ENCODE measurements at places on chromosomes 12 and 14.

DNA sequence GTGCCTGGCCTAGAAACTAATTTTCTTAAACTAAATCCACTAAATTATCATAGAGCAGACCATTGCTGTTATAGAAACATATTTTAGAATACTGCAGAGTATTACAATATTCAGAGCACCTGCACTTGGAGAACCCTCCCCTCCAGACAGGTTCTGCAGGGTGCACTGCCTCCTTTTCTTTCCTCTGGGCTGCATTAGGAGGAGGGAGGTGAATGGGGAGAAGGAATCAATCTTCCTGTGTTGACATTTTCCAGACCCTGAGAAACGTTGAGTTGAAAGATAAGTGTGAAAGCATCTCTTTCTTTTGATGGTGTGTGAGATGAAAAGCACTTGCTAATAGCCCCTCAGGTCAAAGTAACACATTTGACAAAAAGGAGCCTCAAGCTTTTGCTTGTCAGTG lies 7.3 kb downstream of the SYNE2 start:
- DNase-seq, result no peak

DNA sequence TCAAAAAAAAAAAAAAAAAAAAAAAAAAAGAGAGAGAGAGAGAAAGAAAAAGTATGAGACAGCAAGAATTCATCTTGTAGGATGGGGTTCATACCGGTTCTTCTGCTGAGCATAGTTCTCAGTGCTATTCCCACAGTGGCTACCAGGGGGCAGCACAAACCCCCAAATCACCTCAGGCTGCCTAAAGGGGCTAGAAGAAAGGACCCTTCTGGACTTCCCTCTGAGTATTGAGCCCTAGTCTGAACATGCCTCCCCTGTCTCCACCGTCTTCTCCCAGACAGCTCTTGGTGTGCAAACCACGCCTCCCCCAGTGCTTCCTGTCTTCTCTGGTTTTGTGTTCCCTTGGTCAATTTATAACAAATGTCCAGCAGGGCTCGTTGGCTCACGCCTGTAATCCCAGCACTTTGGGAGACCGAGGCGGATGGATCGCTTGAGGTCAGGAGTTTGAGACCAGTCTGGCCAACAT lies 31.3 kb upstream of the SMUG1 start:
- DNase-seq, result peak; percentile 31

DNA sequence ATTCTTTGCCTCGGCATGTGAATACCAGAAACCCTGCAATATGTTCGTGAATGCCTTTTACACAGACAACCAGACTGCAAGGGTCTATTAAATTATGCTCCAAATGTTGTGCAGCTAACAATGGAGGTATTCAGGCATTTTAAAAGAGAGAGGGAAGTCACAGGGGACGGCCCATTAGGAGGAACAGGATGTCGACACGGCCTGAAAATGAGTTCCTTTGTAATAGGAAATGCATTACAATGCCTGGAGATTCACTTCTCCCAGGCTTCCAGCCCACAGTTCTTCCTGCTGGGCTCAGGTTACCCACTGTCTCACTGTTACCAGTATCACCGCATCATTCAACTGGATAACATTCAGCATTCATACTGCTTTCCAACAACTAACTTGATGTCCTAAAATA lies 2.5 kb downstream of the DUSP6 start:
- DNase-seq, result no peak

- DNase-seq, result peak; percentile 74
These were observed 5.1 kb downstream of the CISTR start for GRCh38 chr12:53746592-53747092.

DNA sequence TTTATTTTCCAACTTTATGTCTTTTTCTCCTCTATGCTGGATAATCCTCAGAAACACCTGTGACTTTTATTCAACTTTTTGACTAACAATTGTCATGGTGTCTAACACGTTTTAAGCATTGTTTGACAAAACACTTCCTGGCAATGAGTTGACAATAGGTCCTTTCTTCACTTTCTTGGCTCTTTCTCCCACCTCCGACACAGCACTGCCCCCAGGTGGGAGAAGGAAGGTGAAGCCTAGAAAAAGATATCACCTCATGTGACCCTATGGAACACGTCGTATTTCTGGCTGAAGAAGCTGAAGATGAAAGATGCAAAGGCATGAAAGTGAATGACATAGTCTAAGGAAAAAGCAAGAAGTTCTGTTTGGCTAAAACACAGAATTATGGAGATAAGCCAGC lies 430.0 kb downstream of the ETNK1 start:
- DNase-seq, result no peak

DNA sequence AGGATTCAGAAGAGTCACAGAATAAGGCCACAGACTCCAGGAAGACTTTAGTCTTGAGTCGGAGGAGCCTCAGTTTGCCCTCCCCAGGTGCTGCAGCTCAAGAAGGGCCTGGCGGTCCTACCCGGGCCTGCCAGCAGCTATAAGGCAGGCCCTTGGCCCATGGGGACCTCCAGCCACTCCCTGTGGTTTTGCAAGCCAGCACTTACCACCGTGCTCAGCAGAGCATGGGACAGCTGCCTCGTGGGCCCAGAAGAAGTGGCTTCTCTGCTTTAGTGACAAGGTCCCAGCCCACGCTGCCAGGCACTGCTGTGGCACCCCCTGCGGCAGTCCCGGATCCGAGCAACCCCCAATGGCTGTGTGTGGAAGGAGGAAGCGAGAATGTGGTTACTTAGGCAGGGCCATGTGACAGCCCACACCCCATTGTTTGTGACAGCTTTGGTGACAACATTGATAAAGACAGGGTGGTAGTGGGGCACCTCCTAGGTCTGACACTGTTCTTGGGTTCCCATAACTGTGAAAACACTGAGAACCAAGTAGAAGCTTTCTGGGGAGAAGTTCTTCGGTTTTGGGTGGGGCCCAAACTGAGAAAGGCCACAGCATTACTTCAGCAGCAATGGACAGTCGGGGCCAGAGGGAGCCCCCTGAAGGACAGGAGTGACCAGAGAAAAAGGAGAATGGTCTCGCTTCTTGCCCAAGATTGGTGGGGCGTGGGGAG lies at the start of gene SELPLG:
Gene SELPLG (minus strand): TSS at position 361 of the 715 bp plus-strand sequence. CDS start 9,587 bp downstream, outside the sequence.
- peak; percentile 68 for DNase-seq

GRCh38 chr12:121953695-121954094 lies 35.3 kb downstream of the CFAP251 start:
- DNase-seq, result no peak

DNA sequence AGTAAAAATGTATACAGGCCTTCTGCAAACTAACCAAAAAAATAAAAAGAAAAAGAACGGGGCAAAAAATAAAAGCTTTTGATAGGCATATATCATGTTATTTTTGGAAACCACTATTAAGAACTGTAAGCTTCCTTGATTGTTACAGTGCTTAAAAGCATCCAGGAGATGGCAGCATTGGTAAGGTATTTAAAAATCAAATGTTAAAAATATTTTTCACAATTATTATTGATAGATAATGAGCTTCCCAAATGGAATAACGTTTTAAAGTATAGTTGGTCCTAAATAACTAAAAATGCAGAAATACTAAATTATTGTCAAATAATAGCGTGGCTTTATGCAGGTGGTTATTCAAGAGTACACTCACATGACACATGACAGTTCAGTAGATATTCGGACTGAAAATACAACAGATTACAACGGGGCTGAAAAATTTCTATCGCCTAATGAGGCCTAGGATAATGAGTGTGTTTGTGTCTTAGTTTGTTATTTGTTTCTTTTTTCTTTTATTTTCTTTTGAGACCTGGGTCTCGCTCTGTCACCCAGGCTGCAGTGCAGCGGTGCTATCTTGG lies 127.2 kb upstream of the ATF7IP start:
- no peak for DNase-seq

GRCh38 chr12:12891080-12891880 lies at the start of gene GPRC5A:
GPRC5A (plus strand) TSS chr12:12891562; CDS start chr12:12908250, 16,688 bp downstream.
- no peak for DNase-seq

DNA sequence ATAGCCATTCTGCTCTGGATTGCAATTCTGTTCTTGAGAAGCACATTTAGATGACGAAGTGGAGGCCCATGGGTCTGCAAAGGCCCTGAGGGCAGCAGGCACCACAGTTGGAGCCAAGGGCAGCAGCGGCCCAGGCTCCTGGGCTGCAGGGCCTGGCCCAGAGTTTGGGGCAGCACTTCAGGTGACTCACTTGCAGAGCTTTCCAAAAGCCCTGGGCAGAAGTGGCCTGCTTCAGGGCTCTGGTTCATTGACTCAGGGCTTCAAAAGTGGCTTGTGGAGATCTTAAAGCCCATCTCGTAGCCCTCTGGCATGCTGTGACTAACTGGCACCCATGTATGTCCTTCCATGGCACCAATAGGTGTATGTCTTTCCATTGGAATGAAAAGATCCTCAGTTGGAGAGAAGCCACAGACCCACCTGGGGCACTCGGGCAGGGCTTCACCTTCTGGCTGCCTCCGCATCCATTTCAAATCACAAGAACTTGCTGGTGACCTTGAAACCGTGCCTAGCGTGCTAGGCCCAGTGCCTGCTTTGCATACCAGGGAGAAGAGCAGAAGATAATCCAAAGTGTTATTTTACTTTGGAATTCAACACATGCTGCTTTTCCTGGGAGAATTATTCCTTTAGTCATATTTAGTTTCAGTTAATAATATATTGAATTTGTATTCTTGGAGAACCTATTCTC lies 106.7 kb downstream of the PRMT8 start:
- DNase-seq, result no peak

DNA sequence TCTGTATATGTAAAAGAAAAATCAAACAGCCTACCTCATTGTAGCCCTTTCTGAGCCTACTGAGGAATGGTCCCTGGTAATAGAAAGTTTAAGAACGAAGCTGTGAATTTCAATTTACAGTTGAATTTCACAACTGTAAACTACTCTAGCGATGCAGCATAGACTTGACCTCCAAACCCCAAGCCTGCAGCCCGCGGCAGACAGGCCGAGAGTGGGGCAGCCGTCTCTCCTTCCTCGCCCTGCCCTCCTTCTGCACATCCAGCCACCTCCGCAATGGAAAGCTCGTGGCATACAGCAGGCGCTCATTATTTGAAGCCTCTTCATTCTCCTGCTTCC lies 15.3 kb downstream of the RNASE2 start:
- DNase-seq, result no peak

DNA sequence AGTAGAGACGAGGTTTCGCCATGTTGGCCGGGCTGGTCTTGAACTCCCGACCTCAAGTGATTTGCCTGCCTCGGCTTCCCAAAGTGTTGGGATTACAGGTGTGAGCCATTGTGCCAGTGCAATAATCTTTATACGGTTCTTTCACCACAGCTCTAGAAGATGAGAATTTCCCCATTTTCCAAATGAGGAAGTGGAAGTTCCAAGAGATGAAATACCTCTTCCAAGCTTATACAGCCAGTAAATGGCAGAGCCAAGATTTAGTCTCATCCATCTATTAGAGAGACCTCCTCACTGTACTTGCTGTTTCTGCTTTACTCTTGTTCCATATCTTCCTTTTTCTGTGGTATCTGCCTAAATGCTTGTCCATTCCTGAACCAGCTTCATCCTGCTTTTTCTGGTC lies 3.1 kb upstream of the LMNTD1 start:
- DNase-seq, result no peak

GRCh38 chr14:99944241-99944651 lies 121.0 kb upstream of the EVL start:
- no peak for DNase-seq

DNA sequence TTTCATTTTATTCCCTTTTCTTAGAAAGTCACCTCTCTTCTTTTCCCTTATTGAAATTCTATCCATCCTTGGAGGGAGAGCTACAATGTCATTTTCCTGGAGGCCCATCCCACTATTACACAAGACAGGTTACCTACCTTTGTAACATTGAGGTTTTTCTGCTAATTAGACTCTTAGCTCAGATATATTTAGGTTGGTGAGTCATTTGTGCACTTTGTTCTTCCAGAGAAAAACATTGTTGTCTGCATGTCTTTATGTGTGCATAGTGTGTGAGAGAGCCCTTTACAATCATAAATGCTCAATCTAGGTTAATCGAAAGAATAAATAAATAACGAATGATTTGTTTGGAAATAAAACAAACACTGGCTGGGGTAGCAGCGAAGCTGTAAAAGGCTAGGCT lies 191.8 kb downstream of the DACT1 start:
- no peak for DNase-seq

GRCh38 chr12:14774906-14775635 lies 28.2 kb downstream of the WBP11 start:
- no peak for DNase-seq

- DNase-seq, result no peak
These were observed 193.4 kb downstream of the RASSF9 start for GRCh38 chr12:85642808-85643207.

DNA sequence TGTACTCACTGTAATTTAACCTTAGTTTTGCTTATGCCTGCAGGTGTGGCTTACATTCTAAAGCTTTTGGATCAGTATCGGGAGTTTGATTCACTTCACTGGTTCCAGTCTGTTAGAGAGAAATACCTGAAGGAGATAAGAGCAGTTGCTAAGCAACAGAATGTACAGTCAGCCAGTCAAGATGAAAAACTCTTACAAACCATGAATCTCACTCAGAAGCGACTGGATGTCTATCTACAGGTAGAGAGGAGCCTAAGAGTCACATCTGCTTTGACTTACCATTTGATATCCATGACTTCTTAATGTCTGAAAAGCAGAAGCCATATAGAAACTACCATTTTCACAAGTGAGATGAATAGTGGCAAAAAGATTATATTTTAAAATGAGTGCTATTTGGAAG lies 56.5 kb downstream of the WASHC4 start:
- no peak for DNase-seq

GRCh38 chr12:132955094-132956010 lies 754 bp downstream of the ZNF605 start:
- DNase-seq, result no peak

DNA sequence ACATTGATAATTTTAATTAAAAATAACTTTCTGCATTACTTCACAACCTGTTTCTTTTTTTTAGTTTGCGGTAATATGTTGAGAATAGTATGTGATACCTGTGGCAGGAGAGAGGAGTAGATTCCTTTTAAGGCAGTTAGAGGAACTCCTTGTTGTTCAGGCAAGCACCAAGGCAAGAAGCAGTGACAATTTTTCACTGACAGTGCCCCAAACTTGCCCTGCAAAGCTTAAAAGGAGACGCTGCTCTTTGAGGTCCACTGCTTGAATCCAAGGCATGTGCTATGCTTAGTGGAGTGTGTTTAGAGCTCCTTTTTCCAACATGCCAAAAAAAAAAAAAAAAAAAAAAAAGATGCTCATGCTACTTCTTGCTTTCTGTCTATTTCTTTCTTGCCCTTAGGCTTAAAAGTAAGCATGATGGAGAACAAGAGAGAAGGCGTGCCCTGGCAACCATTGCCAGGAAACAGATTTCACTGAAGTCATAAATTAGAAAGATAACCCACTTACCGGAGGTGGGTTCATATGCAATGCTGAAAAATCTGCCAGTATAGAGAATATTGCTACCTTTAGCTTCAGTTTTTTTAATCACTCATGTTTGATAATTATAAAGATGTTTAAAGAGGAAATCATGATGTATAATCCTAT lies 58.3 kb upstream of the DYRK2 start:
- no peak for DNase-seq
